ENCODE measurements at places on chromosomes 2 and 18.

GRCh38 chr2:65018141-65018582 lies 29.0 kb downstream of the SLC1A4 start:
- no peak for DNase-seq

DNA sequence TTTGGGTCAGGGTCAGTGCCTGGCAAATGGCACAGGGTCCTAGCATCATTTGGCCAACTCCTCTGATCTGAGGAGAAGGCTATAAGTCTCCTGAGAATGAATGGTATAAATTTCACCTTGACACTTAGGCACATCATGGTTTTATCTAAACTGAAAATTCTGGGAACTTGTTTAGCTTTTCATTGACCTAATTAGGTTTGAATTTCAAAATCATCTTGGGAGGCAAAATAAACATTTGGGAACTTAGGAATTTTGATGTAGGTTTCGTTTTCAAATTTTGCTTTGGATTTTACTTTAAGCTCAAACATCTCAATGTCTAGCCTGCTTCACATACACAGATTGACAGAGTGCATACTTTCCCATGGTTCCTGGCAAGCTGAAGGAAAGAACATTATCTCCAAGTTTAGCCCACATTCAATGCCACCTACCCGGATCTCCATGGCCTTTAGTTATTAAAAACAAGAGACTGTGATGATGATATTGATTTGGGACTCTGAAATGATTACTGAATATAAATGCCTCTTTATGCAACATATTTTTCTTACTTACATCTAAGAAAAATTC lies 44.5 kb downstream of the MYOM1 start:
- DNase-seq = no peak

- no peak for DNase-seq
Measured at GRCh38 chr2:64972426-64972825, 16.8 kb upstream of the SLC1A4 start.

DNA sequence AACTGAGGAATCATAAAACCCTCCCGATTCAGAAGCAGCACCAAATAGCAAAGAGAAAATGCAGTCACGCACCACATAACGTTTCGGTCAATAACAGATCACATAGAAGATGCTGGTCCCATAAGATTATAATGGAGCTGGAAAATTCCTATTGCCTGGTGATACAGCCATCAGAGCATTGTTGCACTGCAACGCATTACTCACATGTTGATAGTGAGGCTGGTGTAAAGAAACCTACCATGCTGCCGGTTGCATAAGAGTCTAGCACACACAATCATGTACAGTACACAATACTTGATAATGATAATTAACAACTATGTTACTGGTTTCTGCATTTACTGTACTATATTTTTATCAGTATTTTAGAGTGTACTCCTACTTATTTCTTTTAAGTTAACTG lies 32.5 kb downstream of the RNF152 start:
- no peak for DNase-seq

- no peak for DNase-seq
Measured at GRCh38 chr2:45227347-45227746, 218.1 kb upstream of the SIX2 start.

GRCh38 chr2:28842042-28842441 lies 28.1 kb downstream of the TRMT61B start:
- DNase-seq = peak; percentile 17

DNA sequence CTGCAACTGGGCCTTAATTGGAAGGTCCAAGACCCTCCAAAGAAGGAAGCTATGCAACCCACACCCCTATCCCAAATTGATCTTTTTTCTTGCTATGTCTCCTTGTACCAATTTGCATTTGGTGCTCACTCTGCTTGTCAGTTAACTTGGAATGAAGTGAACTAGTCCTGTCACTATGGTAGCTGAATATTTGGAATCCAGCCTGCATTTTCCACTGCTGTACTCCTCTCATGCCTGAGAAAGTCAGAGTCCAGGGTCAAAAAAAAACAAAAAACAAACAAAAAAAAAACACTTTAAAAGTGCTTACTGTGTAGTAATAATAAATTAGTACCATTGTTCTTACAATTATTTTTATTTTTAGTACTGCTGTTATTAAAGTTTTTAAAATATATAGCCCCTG lies 462.8 kb upstream of the SLC8A1 start:
- DNase-seq = no peak

- DNase-seq = no peak
Measured at GRCh38 chr2:150188800-150189199, 298.7 kb downstream of the RND3 start.

- DNase-seq = no peak
Measured at GRCh38 chr18:67621906-67622305, 105.4 kb upstream of the DSEL start.

DNA sequence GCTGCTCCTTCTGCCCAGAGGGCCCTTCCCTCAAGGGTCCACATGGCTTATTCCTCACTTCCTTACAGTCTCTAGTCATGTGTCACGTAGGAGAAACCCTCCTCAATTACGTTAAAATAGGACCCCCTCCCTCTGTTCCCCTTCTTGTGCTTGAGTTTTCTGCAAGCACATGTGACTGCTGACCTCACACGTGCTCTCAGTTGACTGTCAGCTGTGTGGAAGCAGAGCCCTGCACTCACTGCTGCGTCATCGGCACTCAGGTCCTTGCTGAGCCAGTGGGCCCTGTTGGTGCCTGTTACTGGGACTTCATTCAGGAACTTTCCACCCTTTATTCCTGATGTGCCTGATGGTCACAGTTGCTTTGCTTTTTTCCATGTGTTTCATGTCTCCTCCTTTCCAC lies 11.1 kb downstream of the ATG16L1 start:
- no peak for DNase-seq

DNA sequence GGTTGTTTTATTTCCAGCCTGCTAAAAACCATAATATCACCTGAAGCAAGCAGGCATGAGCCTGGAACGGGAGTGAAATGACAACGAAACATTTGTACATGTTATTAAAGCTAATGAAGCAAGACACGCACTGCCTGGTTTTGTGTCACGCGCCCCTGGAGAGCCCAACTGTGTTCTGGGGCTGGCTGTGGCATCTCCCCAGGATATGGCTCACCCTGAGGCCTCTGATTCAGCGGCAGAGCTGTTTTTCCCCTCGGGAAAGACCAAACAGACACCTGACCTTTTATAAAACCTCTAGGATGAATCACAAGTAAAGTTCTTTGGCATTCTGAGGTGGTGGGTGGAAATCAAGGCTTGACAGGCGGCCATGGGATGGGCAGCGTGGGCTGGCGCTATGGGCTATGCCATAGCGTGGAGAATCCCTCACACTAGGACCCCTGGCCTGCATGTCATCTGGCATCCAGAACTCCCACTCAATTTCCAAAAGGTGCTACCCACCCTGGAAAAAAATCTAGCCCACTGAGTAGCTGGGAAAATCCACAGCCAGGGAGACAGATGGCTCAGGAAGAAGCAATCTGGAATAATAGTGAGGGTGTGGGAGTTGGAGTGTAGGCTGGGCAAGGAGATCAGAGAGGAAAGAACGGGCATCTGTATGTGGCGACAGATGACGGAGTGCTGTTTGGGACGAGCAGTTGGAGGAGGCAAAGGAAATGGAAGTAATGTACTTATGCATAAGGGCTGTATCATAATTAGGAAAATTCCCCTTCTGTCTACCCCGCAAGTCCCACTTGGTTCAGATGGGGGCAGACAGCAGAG lies 262.0 kb downstream of the AFF3 start:
- peak; percentile 83 for DNase-seq

GRCh38 chr2:152508446-152508845 lies 173.5 kb downstream of the FMNL2 start:
- DNase-seq = peak; percentile 67

GRCh38 chr2:112092286-112093041 lies 37.4 kb downstream of the TMEM87B start:
- peak; percentile 87 for DNase-seq

GRCh38 chr2:236813766-236814165 lies 244.1 kb downstream of the ACKR3 start:
- no peak for DNase-seq

DNA sequence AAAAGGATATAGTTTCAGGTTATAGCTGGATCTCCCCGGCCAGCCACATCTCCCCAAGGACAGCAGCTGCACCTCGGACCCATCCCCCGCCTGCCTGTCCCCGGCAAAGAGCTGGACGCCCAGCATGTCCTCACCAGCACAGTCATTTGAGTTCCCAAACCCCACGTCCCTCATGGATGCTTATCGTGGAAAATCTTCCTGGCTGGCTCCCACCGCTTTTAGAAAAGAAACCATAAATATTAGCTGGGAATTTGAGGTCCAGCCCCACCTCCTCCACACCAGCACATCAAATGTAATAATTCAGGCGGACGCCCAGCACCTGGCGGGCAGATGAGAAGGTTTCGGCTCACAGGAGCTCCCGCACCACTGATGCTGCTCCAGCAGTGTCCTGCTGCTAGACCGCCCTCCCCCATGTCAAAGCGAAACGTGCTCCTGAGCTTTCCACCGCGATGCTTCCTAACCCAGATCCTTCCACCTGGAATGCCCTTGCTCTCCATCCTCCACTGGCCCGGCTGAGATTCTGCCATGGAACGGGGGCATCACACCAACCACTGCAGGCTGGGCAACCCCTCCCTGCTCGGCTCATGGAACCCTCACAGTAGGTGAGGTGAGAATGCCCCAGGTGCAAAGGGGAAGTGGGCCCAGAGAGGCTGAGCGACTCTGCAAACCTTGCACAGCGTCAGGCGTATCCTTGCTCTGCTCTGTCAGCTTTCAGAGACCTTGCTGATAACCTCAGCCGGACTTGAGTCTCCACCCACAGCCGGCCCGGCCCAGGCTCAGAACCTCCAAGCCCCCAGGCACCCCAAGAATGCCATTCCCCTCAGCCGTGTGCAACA lies 71.5 kb upstream of the GPC1 start:
- no peak for DNase-seq

GRCh38 chr2:202100176-202100575 lies 27.1 kb downstream of the KIAA2012 start:
- no peak for DNase-seq

DNA sequence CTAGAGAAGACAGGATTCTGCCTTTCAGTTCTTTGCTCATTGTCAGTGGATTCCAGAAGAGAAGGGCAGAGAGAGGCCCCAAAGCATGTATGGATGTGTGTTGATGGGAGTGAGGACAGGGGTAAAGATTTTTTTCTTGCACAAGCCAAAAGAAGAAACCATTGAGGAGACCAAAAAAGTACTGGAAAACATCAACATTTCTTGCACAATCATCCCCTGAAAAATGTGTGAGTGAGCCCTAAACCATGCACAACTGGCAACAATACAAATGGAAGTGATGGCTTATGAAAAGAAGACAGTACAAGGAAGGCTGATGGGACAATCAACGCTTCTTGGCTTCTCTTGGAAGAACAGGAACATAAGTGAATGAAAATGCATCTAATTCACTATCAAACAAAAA lies 5.6 kb upstream of the SMAD7 start:
- peak; percentile 90 for DNase-seq

GRCh38 chr18:4181882-4182568 lies 273.1 kb downstream of the DLGAP1 start:
- no peak for DNase-seq

- peak; percentile 19 for DNase-seq
Measured at GRCh38 chr2:150885774-150886386, 375.8 kb downstream of the RBM43 start.

DNA sequence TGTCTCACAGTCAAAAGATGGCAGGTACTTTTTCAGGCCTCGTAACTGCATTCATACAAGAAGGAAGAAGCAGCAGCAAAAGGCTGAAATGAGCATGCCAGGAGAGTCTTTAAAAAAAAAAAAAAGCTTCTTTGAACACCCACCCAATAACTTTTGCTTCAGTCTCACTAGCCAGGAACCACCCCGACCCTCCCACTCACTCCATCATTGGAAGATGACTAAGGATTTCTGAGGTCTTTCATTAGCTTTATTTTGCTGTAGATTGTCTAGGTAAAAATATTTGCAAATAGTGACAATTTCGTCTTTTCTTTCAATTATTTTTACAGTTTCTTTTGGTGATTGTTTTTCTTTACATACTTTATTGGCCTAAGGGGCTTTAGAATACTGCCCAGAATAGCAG lies 37.9 kb downstream of the RBBP8 start:
- DNase-seq = no peak

- DNase-seq = no peak
Measured at GRCh38 chr2:8835279-8835678, 2.1 kb downstream of the KIDINS220 start.

DNA sequence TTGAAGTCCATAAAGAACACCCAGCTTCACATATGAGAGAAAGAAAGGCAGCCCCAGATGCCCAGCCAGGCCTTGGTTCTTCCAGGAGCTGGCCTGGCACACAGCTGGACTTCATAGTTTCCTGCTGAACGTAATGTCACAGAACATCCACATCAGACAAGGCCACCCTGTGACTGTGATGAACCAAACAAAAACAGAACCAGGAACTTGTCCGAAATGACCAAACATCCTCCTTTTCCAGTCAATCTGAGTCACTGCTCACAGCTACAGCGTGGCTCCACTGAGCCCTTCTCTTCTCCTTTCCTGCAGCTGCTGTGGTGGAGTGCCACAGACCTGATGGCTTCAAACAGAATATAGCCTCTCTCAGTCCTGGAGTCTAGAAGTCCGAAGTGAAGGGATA lies 45.4 kb upstream of the PAPOLG start:
- DNase-seq = no peak

- DNase-seq = no peak
Measured at GRCh38 chr2:162007447-162008040, 66.5 kb downstream of the DPP4 start.

GRCh38 chr2:36770542-36771287 lies 74.2 kb downstream of the VIT start:
- DNase-seq = peak; percentile 44

- DNase-seq = peak; percentile 61
Measured at GRCh38 chr2:157822993-157823392, 53.1 kb downstream of the ACVR1 start.

DNA sequence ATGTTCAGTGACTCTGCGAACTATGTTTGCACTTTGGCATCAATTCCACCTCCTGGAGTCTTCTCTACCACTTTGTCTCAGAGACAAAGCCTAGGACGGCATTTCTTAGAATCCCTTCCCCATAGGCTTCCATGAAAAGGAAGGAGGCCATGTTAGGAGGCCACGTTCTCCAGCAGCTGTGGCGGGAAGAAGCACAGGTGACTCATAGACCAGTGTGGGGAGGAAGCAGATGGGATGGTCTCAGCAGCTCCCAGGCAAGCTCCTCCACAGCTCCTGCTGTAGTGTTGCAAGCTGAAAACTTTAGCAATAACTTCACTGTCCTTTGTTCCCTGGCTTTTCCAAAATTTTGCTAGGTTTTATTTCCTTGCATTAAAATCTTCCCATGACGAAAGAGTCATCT lies 781.3 kb upstream of the ID2 start:
- peak; percentile 41 for DNase-seq

DNA sequence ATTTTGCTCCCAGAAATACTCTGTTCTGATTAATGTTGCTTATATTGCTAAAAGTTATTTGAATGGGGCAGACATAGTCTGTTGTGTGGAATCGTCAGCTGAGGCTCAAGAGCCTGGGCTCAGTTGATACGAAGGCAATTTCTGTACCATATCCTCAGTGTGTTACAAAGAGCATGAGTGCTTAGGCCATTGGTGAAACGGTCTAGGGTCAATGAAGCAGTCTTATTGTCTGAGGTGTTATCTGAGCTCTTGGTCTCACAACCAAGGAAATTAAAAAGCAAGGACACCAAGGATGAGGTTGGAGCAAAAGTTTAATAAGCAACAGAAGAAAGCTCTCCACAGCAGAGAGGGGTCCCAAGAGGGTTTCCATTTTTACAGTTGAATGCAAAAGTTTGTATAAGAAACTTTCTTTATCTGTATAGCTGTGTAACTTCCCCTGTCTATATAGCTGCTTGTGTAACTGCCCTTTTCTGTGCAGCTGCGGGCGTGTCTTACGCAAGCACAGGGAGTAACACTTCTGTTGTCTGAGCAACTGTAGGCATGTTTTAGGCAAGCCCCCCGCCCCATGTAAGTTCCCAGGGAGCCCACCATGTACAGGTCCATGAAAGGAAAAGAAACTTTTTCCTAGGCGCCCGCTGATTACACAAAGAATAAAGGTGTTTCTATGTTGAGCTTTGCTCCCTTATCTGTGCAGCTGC lies 40.6 kb upstream of the DSC1 start:
- no peak for DNase-seq
